Stimulated activated CD4-positive, alpha-beta T cell treated with anti-CD3 and anti-CD28 coated beads, Interleukin-15, amount 100 ng/mL, for 1 hour (primary cell): ENCODE measurements at places on chromosomes 5 and 9.

DNA sequence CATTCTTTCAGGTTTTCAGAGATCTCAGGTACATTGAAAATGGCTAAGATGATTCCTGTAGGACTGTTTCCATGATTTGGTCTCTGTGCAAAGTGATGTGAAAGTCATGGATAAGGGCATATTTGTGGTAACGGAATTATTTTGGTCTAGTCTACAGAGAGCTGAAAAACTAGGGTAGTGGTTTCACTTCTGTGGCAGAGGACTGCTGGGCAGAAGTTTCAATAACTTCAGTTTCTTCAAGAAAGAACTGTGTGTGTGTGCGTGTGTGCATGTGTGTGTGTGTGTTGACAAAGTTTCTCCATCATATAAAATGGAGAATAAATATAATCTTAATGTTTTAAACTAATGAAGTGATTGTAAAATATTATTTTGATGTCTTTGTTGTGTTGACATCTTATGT is 4.3 kb downstream of the CNOT8 start:
- no peak for DNase-seq

- DNase-seq: no peak
Measured at GRCh38 chr9:80797831-80798688, 891.3 kb downstream of the TLE1 start.

DNA sequence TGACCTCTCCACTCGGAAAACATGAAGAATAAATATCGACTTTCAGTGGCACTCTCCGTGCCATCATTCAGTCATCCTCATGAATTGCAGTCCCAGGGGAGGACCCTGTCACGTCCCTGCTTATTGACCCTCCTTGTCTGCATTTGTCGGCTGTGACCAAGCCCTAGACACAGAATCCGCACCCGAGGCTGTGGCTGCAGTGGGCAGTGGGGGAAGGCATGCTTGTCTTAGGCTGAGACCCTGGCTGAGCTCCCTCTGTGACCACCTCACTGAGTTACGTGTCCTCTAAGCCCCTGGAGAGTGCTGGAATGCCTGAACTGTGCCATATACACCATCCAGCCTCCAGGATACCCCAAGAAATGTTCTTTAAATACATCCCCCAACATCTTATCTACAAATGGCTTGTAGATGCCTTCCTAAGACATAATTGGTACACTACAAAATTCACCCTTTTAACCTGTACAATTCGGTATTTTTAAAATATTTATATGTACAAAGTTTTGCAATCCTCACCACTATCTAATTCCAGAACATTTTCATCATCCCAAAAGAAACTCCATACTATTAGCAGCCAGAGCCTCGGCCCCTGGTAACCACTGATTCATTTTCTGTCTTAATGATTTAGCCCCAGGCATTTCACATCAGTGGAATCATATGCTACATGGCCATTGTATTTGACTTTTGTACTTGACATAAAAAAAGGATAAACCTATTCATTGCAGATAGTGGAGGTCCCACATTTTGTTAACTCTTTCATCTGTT is 80.8 kb upstream of the ICE1 start:
- no peak for DNase-seq

- DNase-seq: no peak
Measured at GRCh38 chr9:21552244-21553170, 70.4 kb upstream of the IFNE start.

DNA sequence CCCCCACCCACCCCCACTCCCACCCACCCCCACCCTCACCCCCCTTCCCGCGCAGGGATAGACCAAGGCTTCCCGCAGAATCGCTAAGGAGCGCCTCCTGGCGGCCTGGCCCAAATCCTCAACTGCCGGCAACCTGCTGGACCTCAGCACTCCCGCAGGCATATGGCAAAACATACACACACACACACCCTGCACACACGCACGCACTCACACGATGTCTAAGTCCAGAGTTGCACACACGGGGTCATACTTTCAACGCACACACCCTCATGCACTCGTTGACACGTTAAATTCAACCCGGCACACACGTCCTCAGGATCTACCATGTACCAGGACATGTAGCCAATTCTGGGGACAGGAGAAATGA is 1.7 kb downstream of the CPLX2 start:
- DNase-seq: no peak

GRCh38 chr5:150774145-150774544 is 4.4 kb upstream of the SMIM3 start:
- DNase-seq: no peak

DNA sequence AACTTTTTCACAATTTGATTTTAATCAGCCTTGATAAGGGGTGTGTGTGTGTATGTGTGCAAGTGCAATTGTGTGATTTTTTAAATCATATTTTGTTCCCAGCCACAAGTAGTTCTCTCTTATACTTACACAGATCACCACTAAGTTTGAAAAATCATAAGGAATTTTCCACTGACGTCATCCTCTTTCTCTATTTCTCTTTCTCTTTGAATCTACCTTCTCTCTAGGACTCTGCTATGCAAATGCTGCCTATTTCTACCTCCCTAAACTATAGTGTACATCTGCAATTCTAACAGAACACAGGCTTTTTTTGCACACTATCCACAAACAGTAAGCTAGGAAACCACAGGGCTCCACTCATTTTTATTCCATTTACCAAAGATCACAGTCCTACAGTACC is 254.6 kb upstream of the CYLC2 start:
- no peak for DNase-seq
